Activated CD4-positive, alpha-beta T cell treated with anti-CD3 and anti-CD28 coated beads, Interleukin-2, amount 50 U/mL, for 1 hour (primary cell): ENCODE measurements at places on chromosomes 16 and 17.
A peak's percentile ranks its signal among the peaks of the same experiment; 100 is the strongest.

GRCh38 chr16:64450177-64450576, 671.7 kb downstream of the CDH11 start:
- no peak for DNase-seq

DNA sequence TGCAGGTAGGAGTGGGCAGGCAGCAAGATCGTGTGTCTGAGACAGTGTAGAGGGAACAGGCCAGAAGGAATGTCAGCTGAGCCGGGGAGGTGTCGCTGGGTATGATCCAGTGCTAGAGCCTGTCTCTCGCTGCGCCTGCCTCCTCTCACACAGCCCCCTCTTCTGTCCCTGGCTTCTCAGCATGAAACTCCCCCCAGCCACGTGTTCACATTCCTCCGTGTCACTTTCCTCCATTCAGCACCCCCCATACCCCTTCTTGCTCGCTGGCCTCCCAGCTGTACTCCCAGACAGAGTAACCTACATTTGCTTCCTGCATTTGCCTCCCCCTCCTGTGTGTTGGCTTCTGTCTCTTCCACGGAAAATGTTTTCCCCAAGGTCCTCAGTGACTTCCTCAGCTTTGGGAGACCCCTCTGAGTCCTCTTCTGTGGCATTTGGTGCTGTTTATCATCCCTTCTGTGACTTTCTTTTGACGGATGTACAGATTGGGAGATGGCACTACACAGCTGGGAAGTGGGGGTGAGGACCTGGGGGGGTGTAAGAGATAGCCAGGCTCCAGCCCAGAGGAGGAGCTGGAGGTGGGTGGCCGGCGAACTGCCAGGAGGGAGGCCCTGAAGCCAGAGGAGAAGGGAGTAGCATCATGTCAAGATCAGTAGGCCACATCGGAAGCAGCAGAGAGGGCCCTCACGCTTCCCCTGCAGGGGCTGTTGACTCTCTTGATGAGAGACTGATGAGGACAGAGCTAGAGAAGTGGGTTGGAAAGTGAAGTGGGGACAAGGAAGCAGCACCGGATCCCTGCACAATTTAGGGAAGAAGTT, 19.2 kb downstream of the SGF29 start:
- no peak for DNase-seq

- peak; percentile 3 for DNase-seq
These were observed 363.7 kb downstream of the SNX29 start for GRCh38 chr16:12340151-12340733.

DNA sequence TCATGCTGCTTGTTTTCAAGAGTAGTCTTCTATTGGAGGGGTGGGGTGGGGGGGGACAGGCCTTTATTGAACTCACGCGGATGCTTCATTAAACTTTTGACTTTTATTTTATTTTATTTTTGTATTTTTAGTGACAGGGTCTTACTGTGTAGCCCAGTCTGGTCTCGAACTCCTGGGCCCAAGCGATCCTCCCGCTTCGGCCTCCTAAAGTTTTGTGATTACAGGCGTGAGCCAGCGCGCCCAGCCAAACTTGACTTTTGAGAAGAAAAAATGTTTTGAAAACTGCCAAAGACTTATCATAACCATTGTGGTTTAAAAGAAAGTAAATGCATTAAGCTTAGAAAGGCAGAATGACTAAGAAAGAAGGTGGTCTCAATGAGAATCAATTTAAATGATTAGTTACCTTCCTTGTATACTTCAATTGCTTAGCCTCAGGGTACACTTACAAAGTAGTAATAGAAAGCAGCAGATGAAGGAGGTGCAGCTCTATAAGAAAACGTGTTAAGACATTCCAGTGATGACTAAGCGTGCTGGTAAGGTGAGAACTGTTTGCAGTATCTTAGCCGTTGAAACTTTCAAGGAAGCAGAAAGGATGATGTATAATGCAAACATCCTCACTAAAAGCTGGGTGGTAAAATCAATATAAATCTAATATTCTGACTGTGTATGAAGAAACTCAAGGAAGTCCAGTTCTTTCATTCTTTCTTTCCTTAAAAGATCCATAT, 1.2 kb downstream of the AP2B1 start:
- no peak for DNase-seq
